Activated CD4-positive, CD25-positive, alpha-beta regulatory T cell (primary cell): ENCODE measurements at places on chromosomes 12 and 14.

DNA sequence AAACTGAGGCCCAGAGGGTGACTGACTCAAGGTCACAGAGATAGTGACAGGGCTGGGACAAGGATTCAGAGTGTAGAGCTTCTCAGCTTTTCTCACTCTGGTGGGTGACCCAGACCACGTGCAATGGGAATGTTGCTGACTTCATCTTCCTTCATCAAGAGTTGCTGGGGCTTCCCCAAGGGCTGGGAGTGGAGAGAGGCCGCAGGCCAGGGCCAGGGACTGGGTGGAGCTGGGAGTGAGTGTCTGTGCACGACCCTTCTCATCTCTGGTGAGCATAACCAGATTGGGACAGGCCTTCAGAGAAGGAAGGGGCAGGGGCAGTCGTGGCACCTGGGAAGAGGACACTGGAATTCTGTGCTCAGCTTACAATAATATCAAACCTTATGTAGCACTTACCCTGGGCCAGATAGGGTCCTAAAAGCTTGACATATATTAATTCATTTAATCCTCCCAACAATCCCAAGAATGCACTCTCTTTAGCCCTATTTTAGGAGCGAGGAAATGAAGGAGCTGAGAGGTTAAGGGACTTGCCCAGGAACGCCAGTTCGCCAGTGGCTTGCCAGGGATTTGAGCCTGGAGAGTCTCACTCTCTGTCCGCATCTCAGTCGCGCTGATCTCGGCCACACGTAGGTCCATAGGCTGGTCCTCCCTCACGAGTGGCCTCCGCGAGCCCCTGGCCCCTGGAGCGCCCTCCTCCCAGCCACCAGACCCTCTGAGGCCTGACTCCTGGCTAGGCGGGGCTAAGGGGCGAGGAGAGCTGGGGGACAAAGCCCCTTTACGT lies 15.8 kb downstream of the KRT18 start:
- DNase-seq, result no peak

DNA sequence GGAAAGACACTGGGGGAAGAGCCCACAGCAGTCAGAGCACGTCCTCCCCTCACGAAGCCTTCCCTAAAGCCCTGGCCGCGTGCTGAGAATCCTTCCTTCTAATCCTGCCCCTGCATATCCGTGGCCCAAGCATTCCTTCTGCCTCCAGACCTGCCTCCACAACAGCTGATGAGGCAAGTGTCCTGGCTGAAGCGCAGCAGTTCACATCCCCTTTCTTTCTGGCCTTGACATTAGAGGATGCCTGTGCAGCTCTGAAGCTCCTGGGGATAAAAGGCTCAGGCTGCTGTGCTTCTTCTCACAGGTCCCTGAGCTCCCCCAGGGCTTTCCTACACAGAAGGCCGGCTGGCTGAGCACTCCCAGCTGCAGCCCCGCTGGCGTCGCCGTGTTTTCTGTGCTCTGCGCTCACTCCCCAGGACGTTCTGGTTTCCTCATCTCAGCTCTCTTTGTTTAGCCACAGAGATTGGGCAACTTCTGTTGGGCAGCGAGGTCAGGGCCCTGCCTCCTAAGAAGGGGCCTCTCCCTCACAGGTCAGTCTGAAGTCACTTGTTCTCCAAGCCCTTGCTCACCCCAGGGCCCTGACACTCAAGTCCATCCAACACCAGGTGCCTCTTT lies 45.8 kb downstream of the NINJ2 start:
- DNase-seq, result no peak

DNA sequence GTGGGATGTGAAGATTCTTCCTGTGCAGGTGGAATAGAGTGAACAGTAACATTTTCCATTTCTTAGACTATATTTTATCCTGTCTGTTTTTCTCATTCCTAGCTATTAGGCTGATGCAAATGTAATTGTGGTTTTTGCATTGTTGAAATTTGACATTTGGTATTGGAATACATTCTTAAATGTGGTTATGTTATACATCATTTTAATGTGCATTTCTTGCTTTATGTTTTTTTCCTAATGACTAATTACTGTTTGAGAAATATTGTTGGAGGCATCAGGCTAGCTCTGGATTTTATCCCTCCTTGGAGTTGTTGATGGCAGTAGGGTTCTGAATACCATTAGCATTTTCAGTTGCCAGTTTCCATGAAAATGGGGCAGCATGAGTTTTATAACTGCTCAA lies 75.9 kb upstream of the GNG2 start:
- DNase-seq, result no peak

DNA sequence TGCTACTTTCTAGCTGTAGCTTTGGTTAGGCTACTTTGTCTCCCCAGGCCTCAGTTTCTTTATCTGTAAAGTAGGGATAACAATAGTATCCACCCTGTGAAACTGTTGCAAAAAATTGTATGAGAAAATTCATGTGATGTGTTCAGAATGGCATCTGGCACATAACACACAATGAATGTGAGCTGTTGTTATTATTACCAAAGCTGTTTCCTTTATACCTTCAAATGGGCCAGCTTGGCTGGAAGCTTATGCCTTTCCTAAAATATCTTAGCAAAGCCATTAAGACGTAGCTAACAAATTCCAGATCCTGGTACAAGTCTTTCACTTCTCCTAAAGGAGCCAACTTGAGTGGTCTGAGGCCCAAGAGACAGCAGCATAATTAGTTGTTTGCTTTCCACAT lies 25.2 kb upstream of the MANSC4 start:
- DNase-seq, result no peak

DNA sequence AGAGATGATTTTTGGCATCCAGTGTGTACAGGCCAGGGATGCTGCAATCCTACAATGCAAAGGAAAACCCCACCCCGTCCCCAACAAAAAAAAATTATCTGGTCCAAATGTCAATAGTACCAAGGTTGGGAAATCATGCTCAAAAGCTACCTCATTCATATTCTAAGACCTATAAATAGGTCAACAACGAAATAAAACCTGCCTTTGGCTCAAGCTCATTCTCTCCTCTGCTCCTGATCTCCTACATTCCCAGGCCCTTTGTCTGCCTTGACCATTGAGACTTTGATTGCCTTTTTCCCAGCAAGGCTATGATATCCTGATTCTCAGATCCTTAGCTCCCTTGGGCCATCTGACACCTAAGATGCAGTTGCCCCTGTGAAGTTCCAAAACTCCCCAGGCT lies 30.0 kb downstream of the ANKS1B start:
- DNase-seq, result no peak

DNA sequence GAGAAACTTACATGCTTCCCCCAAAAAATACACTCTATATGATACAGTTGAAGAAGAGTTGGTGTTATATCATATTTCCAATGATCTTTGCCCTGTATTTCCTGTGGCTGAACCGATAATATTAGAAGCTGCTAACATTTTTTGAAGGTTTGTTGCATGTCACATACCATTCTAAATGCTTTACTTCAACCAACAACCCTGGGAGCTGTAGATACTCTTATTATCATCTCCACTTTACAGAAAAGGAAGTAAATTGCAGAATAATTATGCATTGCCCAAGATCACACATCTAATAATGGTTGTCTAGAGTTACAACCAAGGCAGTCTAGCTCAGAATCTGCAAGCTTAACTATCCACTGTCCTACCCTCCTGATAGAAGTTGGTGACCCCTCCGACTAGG lies 182.8 kb downstream of the NUAK1 start:
- no peak for DNase-seq

- no peak for DNase-seq
These were observed 30.0 kb downstream of the TESC start for GRCh38 chr12:117069101-117069797.

DNA sequence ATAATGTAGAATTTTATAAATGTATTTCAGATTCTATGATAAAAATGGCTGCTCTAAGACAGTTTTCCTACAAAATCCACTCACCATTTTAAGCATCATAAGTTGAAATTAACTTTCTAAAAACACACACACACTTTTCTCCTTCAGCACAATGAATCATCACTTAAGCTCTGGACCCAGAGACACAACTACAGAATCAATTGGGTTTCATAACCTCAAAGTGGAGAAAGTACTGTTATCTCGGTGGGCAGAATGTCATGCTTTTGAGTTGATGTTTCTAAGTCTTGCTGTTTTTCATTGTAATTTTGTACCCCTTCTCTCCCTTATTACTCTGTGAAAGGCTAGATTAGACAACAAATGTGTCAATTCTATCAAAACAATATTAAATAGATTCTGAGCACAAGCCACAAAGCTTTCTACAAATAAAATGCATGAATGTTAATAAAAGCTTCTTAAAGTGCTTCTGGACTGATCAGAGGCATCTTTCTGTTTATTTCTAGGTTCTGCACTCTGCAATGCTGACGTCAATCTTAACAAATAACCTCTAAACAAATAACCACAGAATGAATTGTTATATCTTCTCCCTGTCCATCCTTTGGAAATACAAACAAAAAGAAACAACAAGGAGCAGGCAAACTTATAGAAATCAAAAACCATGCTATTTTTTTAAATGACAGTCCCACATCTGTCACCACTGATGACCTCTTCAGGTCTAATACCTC lies 8.2 kb downstream of the IPO8 start:
- DNase-seq, result no peak

DNA sequence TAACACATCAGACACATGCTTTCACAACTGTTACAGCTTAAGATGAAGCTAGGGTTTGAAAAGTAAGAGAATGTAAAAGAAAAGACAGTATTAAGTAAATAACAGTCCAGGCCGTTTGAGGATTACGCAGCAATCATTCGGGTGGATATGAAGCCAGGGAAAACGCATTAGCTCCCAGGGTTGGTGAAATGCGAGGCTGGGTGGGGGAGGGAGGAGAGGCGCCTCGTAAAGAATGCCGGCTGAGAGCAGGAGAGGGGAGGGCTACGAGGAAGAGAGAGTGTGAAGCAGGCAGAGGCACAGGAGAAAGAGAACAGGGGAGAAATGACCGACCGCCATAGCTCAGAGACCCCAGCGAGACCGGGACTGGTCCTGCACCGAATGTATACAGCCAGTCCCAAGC lies 73.0 kb downstream of the IQSEC3 start:
- no peak for DNase-seq

- DNase-seq, result no peak
These were observed 9.3 kb downstream of the ETV6 start for GRCh38 chr12:11658791-11659190.

GRCh38 chr12:16857456-16857923 lies 251.5 kb upstream of the LMO3 start:
- DNase-seq, result no peak

DNA sequence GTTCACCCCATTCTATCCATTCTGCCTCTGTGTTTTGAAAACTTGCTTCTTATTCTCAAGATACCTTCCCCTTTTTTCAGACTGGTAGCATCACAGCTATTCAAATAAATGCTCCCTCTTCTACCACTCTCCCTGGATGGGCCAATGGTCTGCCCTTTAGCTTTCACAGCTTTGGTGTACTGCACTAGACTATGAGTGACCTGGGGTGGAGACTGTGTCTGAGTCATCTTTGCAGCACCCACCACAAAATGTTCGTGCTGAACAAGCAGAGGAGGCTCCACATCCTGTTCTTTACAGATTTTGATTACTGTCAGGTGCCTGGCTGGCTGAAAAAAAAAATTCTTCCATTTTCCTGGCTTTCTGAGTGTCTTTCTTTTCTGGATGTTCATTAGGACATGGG lies 1104.1 kb upstream of the TMEM132C start:
- DNase-seq, result no peak

DNA sequence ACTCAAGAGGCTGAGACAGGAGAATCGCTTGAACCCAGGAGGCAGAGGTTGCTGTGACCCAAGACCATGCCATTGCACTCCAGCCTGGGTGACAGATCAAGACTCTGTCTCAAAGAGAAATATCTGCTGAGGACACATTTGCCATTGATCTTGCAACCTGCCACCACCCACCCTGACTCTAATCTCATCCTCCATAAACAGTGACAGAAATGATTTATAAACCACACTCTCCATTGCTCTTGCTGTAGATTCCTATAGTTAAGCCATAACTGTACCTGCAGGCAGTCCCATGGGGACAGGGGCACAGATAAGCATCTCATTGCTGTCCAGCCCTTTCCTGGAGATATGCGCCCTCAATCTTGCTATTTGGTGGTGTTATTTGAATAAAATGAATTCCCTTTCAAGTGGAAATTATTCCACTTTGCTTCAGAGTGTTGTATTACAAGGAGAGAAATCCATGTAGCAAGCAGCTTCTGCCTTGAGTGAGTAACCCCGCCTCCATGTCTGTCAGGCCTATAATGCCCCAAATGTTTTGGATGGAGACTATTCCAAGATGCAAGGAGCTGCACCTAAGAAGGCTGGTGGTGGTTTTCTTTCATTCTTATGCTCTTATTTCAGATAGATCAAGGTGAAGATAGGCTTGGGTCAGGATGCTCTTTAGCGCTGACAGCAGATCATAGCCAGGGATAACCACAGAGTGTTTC lies 3.0 kb upstream of the ZDHHC22 start:
- DNase-seq, result no peak

DNA sequence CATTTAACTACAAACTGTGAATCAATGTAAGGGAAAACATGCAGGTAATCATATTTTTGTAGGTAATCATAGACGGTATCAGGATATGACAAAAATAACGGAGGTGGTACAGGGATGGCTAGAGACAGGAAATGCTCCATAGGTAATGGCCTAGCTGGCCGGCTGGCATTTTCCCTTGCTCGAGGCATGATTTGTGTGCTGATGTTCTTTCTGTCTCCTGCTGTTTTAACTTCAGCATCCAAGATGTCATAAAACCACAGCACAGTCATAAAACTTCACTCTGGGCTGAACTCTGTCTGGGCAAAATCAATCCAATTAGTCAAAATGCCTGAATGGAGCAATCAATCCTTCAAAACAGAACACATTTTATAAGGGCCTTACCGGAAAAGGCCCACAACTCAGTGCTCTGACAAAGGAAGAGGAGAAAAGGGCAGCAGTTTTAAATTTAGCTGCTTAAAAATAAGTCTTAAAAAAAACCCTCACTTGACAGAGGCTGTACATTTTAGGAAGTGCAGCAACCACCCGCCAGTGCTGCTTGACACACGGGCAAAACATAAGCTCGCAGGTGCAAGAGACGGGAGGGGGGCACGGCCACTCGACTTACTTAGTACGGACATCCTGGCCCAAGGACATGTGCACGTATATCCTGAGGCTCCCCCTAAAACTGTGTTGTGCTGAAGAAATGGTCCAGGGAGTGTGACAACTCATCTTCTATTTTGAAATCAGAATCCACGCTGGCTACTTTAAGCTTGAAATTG lies 40.5 kb upstream of the GPR68 start:
- no peak for DNase-seq

DNA sequence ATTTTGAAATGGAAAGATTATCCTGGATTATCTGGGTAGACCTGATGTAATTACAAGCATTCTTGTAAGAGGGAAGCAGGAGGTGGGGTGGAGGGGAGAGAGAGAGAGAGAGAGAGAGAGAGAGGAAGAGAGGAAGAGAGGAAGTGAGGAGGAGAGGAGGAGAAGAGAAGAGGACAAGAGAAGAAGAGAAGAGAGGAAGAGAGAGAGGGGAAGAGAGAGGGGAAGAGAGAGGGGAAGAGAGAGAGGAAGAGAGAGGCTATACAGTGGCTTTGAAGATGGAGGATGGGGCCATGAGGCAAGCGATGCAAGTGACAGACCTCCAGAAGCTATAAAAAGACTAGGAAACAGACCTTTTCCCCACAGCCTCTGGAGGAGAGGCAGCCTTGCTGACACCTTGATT lies 13.7 kb upstream of the CHST11 start:
- DNase-seq, result no peak

GRCh38 chr14:105087963-105088811 lies 23.0 kb upstream of the GPR132 start:
- DNase-seq, result no peak

- no peak for DNase-seq
These were observed 121.5 kb downstream of the STXBP6 start for GRCh38 chr14:24928386-24928900.

- DNase-seq, result no peak
These were observed 1304.9 kb downstream of the TMEM121 start for GRCh38 chr14:106831322-106831720.
